ENCODE measurements at places on chromosomes 11 and 22.

DNA sequence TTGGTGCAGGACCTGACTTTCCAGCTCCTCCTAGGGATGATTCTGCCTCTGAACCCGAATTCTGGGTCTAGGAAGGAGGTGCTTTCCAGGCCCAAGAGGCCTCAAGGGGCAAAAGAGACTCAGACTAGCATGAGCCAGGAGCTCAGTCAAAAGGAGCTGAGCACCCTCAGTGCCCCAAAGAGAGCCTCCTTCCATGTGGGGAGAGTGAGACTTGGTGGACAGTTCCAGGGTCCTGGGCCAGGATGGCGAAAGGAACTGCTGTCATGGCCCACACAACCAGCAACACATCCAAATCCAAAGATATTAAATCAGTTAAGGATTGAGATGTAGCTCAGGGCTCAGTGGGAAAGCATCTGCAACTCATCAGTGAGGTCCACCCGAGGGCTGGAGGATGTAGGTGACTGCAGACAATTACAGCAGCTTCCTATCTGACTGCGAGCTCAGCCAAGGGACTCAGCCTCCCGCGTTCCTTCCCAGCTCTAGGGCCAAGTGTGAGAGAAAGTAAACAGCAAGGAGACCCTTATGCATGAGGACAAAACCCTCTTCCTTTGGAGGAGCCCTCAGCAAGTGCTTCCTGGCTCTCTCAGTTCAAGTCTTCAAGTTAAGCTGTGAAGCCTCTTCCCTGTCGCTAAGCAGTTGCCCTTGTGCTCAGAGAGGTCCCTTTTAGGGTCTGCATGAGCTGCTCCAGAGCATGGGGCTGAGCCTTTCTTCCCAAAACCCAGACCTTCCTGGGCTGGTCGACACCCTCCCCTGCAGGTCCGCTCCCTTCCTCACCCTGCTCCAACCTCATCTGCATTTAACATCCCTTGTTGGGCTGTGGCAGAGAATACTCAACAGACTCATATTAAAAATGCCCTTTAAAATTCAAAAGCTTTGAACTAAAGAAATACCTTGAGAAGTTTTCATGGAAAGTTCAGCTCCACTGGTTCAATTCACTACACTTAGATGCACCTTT lies 35.8 kb downstream of the C11orf58 start:
- no peak for ATAC-seq

DNA sequence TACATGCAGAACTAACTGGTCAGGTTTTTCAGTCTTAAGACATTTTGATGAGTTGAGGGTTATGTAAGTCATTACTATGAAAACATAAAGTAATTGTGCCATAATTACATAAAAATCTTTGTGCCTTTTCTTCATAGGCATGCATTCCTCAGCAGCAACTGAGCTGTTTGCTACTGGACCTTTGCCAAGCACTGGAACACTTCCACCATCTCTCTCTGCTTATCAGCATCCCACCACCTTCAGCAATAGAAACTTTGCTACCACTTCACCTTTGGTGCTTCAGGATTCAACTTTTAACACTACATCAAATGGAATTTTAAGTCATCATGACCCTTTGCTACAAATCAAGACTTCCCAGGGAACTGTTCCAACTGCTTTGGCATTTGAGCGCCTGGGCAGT lies 39.0 kb downstream of the QSER1 start:
- no peak for ATAC-seq

DNA sequence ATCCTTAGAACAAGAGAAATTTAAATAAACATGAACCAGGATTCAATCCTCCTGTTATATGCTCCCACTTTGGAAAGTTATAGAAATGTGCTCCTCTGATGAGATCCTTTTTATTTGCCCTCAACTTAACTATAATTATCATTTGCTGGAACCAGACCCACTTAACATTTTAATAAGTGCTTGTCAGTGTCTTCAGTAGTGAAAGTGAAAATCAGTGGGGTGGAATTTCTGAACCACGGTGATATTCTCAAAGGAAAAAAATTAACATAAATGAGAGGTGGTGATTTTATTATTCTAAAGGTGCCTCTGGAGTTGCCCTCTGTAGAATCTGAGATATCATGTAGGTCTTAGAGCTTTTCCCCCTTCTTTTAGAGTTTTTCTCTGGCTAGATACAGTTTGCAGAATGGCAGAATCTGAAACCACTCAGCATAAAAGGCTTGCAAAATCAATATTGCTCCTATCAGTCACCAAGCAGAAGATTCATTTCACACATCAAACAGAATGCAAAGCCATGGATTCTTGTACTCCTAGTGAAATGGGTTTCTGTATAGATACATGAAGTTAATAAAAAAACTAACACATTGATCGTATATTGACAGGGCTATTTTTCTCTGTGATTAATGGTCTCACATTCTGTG lies 213.2 kb downstream of the LUZP2 start:
- no peak for ATAC-seq

DNA sequence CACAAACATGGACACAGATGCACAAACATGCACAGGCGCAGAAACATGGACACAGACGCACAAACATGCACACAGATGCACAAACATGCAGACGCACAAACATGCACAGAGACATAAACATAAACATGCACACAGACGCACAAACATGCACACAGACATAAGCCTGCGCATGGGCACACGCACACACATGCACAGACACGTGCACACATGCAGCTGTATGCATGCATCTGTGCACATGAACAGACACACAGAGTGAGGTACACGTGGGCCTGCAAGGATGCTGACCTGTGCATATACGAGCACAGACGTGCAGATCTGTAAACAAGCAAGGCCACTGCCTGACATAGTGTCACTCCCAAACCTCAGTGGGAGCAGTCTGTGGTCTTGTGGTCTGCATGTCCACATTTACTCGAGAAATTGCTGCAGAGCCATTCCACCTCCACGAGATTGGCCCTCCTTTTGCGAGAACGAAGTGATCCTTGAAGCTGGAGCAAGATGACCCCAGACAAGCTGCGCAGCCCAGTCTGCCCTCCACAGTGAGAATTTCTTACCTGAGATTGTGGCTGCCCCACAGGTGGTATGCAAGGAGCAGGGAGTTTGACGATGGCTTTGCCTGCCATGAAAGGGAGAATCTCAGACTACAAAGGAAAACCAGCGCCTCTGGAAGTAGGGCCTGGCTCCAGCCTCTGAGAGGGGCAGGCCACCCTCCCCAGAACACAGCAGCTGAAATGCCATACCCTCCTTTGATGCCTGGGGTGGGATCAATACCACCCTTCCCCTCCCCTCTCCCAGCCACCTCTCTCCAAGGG lies 299.9 kb downstream of the BRD1 start:
- ATAC-seq: no peak

GRCh38 chr11:3208272-3208671 lies 10.3 kb downstream of the MRGPRG start:
- ATAC-seq: no peak

GRCh38 chr11:61528114-61528513 lies 19.6 kb downstream of the LRRC10B start:
- ATAC-seq: no peak

GRCh38 chr11:3969613-3970012 lies 114.1 kb downstream of the STIM1 start:
- no peak for ATAC-seq

DNA sequence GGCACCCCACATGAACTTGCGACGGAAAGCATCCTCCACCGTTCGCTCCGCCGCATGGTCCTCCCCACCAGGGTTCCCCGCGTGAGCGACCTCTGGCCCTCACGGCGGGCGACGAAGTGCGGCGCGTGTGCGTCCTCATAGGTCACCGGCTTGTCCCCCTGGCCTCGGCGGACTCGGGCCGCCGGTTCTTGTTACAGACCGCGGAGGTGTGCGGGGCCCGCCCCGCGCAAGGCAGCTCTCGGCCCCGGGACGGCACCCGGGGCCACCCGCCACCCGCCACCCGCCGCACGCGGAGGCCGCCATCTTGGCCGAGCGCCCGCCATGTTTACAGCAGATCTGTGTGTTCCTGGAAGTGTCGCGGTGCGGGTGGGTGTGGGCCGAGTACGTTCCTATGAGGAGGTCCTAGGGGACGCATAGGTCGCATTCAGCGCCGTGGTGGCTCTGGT lies 3.5 kb upstream of the IFITM2 start:
- ATAC-seq: no peak

DNA sequence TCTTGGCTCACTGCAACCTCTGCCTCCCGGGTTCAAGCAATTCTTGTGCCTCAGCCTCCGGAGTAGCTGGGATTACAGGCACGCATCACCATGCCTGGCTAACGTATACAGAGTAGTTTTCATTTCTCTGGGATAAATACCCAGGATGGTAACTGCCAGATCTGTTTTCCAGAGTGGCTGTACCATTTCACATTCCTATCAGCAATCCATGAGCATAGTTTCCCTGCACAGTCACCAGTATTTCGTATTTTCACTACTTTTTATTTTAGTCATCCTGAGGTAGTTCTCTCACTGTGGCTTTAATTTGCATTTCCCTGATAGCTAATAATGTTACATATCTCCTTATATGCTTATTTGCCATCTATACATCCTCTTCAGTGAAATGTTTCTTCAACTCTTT lies 11.0 kb upstream of the SCARF2 start:
- no peak for ATAC-seq

DNA sequence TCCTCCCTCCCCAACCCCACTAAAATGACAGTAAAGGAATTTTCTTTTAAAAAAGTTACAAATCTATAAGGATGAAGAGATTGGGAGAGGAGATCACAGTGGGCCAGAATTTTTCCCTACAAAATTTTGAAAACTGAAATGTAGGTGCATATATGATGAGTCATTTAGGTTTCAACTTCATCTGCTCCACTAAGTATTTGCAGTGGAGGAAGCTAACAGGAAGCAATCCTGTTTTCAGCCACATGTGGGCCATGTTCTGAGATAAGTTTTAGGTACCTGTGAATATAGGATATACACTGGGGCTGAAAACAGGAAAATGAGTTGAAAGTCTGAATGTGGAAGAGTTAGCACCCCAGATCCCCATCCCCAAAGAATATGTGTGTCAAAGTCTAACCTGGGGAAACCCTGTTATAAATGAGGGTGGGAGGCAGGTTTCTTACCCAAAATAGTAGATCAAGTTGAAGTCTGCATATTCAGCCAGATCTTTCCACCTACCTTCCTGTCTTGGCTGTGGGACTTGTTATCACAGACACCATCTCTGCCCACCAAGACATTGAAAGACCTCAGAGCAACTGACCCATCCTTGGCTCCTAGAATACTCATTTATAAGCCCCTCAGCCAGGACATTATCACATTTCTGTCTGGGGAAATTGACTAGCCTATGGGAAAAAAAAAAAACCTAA lies 87.3 kb downstream of the PACS1 start:
- ATAC-seq: no peak

Data from motor neuron (in vitro differentiated cells).